Osteocyte (in vitro differentiated cells): ENCODE measurements at places on chromosomes 1 and 21. TPM values are rescaled to one million over a fixed set of nuclear protein-coding genes. Genes with fewer than 3 reads are reported as not detected.

GRCh38 chr1:20640183-20640597, 6.9 kb downstream of the PINK1 start:
- no peak for DNase-seq

DNA sequence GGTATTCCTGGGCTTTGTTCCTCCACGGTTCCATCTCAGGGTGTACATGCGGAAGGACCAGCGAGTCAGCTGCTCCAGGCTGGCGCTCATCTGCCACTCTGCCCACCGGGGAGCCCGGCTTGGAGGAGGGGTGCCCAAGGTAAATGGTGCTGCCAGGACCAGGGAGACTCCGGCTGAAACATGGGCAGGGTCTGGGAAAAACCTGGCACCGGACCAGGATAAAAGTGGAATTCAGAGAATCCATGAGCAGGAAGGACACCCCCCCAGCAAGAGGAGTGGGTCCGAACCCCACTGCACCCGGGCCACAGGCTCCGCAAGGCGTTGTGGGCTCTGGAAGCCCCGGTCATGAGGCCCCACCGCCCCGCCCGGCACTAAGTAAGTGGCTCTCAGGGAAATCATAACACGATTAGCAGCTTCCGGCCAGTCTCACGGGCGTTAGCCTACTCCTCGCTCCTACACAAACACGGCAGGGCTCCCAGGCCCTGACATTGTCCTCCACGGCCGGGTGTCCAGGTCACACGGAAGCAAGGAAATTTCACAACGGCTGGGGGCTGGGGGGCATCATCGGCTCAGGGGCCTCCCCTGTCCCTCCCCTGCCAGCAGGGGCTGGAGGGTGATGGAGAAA, 21.1 kb downstream of the MEGF6 start:
- no peak for DNase-seq

GRCh38 chr1:94872771-94873495, 52.8 kb downstream of the SLC44A3 start:
- no peak for DNase-seq

- DNase-seq, result no peak
Measured at GRCh38 chr1:219381396-219381795, 207.7 kb downstream of the LYPLAL1 start.

GRCh38 chr1:51283979-51284378, 46.4 kb downstream of the TTC39A start:
- peak; percentile 7 for DNase-seq

DNA sequence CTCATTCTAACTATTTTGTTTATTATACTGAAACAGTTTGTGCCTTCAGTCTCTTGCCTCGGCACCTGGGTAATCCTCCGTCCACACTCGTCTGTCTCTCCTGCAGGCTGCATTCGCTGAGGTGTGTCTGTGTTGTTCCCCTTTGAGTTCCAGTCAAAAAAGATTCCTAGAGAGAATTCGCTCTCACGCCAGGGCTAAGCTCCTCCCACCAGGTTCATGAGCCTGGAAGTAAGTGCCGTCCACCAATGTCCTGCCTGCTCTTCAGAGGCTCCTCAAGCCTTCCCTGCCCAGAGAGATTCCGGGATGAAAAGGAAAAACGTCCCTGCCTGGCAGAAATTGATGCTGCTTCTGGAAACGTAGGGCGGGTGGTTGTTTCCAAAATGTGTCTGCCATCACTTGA, 12.9 kb downstream of the KIAA2013 start:
- no peak for DNase-seq

GRCh38 chr1:212966616-212967015, 16.3 kb downstream of the VASH2 start:
- DNase-seq, result no peak

- no peak for DNase-seq
Measured at GRCh38 chr1:27021354-27022031, 8.8 kb upstream of the TENT5B start.

GRCh38 chr1:203281851-203282661, 23.3 kb upstream of the BTG2 start:
- DNase-seq, result no peak

GRCh38 chr1:24720152-24720551, 25.1 kb upstream of the CLIC4 start:
- DNase-seq, result no peak

DNA sequence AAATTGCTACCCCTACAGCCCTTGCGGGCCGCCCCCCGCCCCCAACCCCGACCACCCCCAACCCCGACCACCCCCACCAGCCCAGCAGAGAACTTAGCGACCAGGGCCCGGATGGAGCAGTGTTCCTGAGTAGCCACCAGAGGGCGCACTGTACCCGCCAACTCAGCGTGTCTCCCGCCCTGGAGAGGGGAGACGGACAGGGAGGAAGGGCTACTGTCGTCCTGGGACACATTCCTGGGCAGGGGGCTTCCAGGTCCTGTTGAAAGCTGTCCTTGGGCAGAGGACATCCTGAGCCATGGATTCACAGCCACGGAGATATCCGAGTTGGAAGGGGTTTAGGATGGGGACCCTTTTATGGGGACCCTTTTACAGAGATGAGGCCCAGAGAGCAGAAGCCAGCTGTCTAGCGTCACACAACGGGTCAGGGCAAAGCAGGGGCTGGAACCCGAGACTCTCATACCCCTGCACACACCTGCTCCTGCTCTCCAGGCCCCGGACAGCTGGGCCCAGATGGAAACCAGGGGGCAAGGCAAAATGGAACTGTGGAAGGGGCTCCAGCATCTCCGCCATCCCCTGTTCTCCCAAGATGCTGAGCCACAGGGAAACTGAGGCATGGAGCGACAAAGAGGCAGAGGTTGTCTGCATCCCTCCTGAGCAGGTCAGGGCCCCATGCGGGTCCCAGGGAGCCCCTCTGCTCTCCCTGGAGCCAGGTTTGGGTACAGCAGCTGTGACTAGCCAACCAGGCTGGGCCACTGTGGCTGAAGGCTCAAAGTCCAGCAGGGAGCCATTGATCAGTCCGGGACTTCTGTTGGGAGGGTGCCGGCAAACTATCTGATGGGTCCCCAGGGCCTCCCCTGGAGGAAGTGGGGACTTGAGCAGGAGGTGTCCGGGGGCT, 25.0 kb upstream of the LAPTM5 start:
- DNase-seq, result peak; percentile 92

DNA sequence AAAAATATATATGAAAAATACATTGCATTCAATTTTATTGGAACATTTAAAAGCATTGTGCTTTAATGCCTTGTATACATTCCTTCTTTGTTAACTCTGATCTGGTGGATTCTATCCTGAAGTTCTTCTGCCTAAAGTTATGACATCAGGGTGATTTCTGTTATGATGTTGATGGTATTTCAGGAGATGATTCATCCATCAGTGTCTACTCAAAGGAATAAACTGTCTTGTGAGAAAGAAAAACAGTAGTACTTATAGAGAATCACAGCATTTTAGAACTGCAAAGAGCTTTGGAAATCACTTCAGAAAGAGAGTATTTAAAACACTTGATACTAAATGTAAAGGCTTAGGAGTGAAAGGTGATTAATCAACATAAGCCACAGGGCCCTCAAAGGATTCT, 155.7 kb downstream of the PTPRC start:
- no peak for DNase-seq

DNA sequence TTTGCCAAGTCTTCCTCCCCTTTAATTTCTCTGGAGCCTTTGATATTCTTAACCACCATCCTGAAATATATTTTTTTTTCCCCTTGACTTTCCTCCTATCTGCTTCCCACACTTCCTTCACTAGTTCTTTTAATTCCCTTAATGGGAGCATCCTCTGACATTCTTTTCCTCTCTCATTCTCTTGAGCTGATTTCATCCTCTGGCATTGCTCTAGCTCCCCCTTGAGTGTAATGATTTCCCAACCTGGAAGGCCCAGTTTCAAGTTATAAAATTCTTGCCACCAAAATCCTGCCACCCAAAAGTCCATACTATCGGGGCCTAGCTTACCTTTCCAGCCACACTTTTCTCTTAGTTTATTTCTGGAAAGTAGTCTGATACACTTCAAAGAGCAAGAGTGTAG, 39.5 kb upstream of the UBE2U start:
- DNase-seq, result no peak

DNA sequence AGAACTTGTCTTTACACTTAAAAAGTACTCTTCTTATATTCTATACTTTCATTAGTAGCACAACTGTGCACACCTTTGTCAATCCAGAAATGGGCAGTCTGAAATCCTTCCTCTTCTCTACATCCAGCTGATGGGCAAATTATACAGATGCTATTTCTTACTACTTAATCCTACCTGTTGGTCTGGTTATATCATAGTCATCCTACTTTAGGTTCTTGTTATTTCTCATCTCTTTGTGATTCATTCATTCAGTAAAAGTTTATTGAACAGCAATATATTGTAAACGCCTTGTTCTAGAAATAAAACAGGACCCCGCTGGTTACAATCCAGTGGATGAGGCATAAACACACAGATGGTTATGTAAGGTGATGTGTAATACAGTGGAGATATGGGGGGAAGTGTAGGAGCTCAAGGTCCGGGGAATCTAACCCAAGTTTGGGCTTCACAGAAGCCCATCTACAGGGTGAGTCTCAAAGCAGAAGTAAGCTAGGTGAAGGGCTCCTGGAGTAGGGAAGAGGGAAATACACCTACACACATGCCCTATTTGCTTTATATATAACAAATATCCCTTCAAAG, 11.8 kb upstream of the FUBP1 start:
- DNase-seq, result no peak

- DNase-seq, result no peak
Measured at GRCh38 chr1:199138061-199138460, 499.2 kb downstream of the PTPRC start.

- DNase-seq, result no peak
Measured at GRCh38 chr1:9294405-9294773, 1.7 kb downstream of the SPSB1 start.

The UBL4B gene
- total RNA-seq, result not detected in 2 replicates

The GBP4 gene
- total RNA-seq, result not detected in 2 replicates

The CHRNB2 gene
- 0.10 and 0.27 TPM in 2 replicates for total RNA-seq

The ZBTB37 gene
- total RNA-seq, result 15.0 and 15.3 TPM in 2 replicates

The EPHB2 gene
- total RNA-seq, result 32.5 and 33.6 TPM in 2 replicates

The ANXA9 gene
- not detected in 2 replicates for total RNA-seq

The ASPM gene
- 8.5 and 8.9 TPM in 2 replicates for total RNA-seq

The OLIG2 gene
- 0.37 and 0.56 TPM in 2 replicates for total RNA-seq

The PTPN22 gene
- total RNA-seq, result not detected in 2 replicates
